ENCODE measurements at places on chromosomes 16 and 17.
A peak's percentile ranks its signal among the peaks of the same experiment; 100 is the strongest.

DNA sequence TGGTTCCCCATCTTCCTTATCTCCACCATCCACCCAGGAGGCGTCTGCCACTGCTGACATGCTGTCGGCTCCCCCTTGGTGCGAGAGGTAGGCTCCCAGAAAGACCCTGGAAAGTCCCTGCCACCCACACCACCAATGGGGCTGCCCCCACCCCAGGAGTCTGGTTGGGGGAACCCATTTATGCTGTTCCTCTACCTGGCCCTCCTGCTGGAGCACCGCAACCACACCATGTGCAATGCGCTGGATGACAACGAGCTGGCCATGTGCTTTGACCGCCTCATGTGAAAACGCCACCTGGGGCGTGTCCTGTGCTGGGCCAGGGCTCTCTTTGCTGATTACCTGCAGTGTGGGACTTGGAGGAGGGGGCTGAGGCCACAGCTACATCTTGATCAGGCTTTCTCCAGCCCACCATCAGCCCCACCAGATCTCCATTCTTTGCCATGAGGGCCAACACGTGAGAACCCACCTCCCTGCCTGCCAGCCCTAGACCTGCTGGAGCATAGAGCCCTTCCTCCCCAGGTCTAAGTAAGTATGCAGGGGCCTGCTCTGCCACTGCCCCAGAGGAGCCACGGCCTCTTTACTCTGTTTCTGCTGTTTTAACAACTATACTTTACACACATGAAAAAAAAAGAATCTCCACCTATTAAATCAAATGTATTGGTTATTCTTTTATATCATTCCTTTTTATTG lies 7.9 kb upstream of the ALDH3A1 start:
- no peak for DNase-seq

GRCh38 chr17:62933501-62934385 lies 32.3 kb upstream of the TANC2 start:
- no peak for DNase-seq

GRCh38 chr16:56011808-56012481 lies 136.8 kb upstream of the CES5A start:
- DNase-seq, result no peak

GRCh38 chr17:62745806-62746205 lies 62.3 kb downstream of the MARCHF10 start:
- no peak for DNase-seq

DNA sequence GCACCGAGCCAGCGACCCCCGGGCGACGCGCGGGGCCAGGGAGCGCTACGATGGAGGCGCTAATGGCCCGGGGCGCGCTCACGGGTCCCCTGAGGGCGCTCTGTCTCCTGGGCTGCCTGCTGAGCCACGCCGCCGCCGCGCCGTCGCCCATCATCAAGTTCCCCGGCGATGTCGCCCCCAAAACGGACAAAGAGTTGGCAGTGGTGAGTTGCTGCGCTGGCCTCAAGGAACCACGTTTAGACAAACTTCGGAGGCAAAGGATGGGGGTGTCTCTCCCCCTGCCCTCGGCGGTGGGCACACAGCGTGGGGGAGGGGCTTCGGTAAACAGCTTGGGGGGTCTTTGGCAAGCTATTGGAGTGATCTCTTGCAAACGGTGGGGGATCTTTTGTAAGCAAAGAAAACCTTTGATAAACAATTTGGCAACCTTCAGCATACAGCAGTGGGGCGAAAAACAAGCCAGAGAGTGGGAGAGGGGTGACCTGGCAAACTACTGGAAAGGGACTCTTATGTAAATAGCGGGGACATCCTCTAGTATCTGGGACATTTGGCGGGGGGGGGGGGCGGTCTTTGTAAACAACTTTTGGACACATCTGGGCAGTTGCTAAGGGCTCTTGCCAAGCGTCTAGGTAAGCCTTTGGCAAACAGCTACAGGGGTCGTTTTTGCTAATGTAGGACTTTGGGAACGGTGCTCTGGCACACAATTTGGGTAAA lies 587 bp downstream of the MMP2 start:
- DNase-seq, result no peak

GRCh38 chr17:21470861-21471260 lies 94.7 kb downstream of the KCNJ12 start:
- no peak for DNase-seq

DNA sequence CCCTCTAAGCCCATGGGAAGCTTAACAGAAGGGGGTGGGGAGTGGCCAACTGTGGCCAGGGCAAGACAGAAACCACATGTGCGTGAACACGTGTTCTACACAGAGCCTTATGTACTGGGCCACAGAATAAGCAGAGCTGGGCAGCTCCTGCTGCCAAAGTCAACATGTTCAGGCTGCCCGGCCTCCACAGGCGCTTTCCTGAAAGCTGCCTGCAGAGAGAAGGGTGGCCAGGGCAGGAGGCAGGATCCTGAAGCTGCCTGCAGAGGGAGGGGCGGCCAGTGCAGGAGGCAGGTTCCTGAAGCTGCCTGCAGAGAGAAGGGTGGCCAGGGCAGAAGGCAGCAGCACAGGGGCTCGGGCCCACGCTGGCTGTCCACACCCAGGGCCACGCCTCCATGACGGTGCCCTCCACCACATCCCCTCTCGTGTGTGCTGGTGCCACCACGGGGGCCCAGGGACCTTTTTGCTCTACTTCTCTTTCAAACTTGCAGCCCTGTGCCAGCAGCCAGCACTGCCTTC lies 79.5 kb downstream of the ANKRD11 start:
- no peak for DNase-seq

DNA sequence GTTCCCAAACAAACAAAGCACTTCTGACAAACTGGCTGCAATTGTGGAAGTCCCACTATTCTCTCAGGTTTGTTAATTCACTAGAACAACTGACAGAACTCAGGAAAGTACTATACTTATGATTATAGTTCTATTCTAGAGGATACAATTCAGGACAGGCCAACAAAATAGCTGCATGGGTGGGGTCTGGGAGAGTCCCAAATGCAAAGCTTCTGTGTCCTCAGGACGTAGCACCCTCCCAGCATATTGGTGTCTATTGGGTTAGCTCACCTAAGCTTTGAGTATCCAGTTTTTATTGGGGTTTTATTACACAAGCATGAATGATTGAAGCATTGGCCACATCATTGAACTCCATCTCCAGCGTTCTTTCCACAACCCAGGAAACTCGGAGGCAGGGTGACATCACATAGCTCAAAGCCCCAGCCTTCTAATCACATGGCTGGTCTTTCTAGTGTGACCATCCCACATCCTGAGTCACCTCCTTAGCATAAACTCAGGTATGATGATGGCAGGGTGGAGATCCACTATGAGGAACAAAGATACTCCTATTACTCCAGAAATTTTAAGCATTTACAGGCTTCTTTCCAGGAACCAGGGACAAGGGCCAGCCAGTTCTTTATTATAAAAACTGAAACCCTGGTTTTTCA lies 43.9 kb upstream of the CCNF start:
- DNase-seq, result no peak

DNA sequence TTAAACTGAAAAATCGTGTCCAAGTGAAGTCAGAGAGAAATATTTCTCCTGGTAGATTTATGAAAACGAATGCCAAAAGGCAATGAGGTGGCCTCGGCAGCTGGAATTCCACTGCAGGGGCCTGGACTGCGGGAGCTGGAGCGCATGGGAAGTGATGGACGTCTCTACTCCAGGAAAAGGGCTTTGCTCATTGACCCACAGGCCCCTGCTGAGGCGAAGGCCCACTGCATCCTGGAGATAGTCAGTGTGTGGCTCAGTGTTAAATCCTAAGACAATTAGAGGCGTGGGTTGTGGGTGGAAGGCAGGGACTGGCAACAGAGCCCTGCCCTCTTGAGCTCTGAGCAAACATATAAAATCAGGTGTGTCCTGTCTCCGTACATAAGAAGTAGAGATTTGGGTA lies 191.4 kb downstream of the SLC39A11 start:
- DNase-seq, result no peak

GRCh38 chr16:86502856-86503748 lies 7.2 kb upstream of the FOXF1 start:
- no peak for DNase-seq

- no peak for DNase-seq
These were observed 31.3 kb downstream of the SLC39A11 start for GRCh38 chr17:73061161-73061560.

GRCh38 chr16:8621572-8622314 lies at the start of gene METTL22:
TSS of gene METTL22 (plus strand) at chr16:8621698. CDS start at chr16:8625666, 3,968 bp downstream.
- DNase-seq, result peak; percentile 63

DNA sequence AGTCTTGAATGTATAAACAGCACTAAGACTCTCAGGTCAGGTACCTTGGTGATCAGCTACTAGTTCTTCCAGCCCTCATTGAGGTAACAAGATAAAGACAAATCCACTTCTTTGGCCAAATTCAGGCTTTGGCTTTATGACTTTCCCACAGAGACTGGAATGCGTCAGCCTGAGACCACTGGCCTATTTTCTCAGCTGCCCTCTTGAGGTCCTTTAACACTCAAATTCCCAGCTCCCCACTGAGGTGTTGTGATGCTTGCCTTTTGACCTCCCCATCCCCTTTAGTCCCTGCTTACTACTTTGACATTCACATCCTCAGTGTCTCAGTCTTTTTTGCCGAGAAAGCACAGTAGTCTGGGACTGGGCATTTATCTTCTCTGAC lies 10.6 kb downstream of the TNFAIP1 start:
- DNase-seq, result no peak

DNA sequence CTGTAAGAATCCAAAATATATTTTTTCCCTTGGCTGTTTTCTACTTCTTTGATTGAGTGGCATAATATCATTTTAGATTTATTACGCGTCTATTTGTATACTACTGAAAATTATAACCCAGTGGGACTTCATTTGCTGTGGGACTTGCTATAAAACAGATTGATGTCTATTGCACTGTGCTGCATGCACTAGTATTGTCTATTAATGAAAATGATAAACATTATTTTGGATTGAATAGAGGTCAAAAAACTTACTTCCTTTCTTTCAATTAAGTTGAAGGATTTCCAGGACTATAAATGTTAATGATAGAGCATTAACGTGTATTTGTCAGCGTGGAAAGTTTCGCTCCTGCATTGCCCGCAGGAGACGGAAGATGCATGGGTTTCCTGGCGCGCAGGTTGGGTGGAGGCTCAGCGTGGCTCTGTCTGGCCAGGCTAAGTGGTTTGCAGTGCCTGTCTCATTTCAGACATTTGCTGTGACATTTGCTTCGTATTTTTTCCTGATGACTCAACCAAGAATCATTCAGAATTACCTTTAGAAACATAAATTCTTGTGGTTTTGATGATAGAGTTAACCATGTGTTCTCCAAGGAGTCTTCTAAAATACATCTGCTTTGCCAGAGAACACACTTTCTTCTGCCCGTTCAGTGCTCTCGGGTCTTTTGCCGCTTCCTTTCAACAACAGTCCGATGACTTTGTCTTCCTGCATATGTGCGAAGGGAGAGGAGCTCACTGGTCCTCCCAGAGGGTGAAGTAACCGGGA lies 216.7 kb downstream of the RPTOR start:
- peak; percentile 92 for DNase-seq

GRCh38 chr16:66443269-66443652 lies 16.2 kb downstream of the BEAN1 start:
- DNase-seq, result no peak

DNA sequence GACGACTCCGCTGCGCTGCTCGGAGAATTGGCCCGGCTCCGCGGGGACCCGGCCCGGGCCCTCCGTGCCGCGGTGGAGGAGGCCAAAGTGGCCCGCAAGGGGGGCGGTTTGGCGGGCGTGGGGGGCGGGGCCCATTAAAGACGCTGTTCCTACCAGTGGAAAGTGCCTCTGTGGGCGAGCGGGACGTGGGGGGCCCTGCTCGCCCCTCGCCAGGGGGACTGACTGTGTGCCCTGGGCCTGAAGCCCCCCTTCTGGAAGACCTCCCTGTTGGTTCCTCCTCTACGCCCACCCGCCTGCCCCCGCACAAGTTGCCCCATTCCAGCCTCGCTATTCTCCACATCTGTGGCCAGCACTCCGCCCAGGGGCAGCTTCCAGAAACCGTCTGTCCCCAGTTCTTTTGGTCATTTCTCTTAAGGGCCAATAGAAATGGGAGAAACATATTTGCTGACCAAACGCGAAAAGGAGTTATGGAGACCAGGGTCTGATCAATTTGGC lies 1.9 kb upstream of the FGF11 start:
- DNase-seq, result no peak

- DNase-seq, result no peak
These were observed 1.6 kb downstream of the CA4 start for GRCh38 chr17:60151355-60151754.

- DNase-seq, result no peak
These were observed 13.2 kb downstream of the NAGPA start for GRCh38 chr16:5020551-5020950.

Data from RCC 7860 (cell line).